GM12878 (cell line): ENCODE measurements at places on chromosomes 16 and 17. TPM values are rescaled to one million over a fixed set of nuclear protein-coding genes. Genes with fewer than 3 reads are reported as not detected.

DNA sequence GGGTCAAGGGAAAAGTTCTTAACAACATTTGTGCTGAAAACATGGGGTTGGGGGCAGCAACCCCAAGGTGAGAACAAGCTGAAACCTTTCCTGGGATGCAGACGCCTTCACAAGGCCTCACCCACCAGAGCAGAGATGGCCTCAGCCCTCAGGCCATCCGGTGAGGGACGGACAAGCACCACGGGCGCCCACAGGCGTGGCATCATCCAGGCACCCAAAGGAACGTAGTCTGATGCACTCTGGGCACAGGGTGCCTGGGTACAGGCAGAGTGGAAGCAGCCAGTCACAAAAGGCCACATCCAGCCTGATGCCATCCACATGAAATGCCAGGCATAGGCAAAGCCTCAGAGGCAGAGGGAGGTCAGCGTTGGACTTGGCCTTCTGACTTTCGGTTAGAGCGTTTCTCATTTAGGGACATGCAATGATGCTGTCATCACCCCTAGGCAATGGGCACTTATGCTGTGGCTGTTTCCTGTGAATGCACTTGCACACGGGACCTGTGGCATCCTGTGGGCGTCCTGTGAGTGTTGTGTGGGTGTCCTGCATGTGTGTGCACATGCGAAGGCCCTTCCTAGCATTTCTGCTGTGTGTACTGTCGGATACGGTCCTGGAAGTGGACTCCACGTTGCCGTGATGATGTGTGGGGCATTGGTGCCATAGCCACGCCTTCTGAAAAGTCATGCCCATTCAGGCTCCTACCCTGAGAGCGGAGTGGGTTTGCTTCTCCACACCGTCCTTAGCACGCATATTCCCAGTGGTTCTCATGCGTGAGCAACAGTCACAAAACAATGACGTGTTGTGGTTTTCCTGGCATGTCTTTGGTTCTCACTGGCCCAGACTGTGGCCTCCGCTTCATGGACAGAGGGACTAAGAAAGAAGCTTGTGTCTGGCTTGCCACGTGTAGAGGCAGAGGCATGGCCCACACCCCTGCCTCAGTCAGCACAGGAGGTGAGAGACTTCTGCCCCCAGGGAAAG is 52.7 kb upstream of the ZNF469 start:
- DNase-seq = no peak

DNA sequence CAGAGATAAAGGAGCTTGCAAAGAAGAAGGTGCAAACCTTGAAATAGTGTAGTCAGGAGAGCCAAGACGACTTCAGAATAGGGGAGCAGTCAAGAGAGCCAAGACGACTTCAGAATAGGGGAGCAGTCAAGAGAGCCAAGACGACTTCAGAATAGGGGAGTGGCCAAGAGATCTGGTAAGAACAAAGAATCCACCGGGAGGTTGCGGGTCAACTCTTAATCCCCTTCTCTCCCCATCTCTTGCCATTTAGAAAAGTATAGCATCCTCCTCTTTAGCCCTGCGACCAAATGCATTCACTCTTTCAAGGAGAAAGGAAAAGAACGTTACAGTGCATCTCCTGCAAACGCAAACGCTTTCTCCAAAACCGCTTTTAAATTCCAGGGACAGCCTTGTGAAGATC is 713 bp downstream of the KNOP1 start:
- no peak for DNase-seq

DNA sequence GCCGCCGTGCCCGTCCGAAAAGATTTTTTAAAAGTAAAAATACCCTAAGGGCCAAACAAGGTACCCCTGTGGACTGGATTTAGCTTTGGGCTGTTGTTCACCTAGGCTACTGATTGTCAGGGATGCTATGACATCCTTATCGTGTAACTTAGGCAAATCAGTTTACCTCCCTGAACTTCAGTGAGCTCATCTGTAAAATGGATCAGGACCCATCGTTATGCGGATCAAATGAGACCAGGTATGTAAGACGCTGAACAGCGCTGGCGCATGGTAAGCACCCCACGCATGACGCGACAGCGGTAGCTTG is 658 bp upstream of the ZNF771 start:
- DNase-seq = no peak

GRCh38 chr17:4514206-4514605 is 15.5 kb downstream of the SPNS2 start:
- no peak for DNase-seq

GINS2 gene
- total RNA-seq = 61.2 and 67.9 TPM in 2 replicates

DNA sequence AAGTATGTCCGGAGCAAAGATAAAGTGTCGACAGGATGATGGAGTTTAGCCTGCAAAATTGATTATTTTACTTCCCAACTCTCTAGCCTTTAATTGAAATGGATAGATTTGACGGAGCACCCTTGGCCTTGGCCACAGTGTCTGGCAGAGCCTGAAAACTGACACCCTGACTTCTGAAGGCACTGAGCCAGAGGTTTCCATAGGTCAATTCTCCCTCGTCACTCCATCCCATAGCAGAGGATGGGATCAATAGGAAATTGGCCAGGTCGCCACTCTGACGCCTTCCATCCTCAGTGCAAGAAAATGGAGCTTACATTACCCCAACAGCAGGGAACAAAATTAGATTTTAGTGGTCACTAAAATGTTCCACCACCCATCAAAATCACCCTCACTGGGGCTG is 90.4 kb upstream of the CDH11 start:
- DNase-seq = no peak

DNA sequence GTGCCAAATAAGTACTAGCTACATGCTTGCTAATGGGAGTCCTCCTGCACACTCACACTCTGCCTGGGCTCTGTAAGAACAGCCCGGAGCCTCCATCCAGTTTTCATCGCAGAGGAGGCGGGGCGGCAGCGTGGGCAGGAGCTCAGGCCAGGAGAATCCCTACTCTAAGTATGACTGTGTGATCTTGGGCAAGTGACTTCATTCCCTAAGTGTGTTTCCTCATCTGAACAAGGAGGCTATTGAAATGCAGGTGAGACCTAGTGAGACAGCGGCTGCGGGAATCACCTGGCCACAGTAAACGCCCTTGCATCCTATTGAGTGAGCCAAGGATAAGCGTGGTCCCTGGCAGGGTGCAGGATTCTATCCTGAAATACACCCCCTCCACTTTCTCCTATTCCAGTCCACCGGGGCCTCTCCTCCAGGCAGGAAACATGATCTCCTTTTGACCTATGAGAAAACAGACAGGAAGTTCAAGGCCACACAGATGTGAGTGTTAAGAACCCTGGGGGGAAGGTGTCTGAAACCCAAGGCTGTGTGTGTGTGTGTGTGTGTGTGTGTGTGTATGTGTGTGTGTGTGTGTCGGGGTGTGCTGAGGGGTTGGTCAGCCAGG is 5.2 kb upstream of the RAI1 start:
- DNase-seq = no peak

- no peak for DNase-seq
These were observed 55.3 kb downstream of the CCDC57 start for GRCh38 chr17:82157046-82158035.

CHST6 gene
- 1.9 and 2.5 TPM in 2 replicates for total RNA-seq

KRT33A gene
- not detected in 2 replicates for total RNA-seq
